ENCODE measurements at places on chromosomes 7 and 10.

DNA sequence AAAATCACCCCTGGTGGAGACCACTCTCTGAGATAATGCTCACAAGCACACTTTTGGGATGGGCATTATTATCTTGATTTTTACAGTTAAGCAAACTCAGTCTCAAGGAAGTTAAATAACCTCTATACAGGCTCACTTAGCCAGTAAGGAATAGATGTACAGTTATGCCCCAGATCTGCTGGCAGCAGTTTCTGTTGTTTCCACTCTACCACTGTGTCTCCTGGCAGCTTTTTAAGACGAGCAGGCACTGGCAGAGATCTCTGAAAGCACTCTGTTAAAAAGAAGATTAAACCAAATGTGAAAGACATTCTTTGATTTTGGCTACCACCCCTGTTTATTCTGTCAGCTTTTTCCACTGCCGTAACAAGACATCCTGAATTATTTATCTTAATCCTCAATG lies 73.2 kb downstream of the SRI start:
- DNase-seq: peak; percentile 11

DNA sequence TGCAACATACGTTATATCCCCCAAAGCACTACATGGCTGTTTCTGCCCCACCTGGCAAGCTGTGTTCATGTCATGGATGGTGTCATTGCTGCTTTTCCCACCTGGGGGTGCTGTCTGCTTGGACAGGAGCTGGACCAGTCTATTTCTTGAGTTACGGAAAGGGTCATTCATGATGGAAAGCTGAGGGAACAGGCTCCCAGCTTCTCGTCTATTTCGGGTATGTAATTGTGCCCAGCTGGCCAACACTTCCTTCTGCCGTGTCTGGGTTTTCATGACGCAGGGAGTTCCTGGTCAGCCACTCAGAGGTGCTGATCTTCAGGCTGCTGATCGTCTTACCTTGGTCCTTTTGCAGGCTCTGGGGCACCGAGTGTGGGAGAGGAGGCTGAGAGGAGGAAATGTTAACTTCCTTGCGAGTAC lies 8.6 kb downstream of the BTBD16 start:
- no peak for DNase-seq

DNA sequence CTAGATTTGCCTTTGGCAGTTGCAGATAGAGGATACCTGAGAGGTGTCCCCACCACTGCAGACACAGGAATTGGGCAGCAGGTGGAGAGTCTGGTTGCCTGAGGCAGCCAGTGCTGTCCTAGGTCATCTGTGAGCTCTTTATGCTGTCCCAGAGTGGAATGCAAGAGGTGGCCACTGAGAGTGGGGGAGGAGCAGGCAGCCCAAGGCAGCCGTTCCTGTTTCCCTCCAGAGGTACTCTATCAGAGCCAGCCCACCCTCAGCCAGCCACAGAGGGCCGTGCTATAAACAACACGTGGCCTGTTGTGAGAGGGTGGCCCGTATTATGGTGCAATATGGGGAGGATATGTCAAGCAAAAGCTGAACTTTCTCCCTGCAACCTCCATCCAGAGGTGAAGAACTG lies 8.5 kb downstream of the LRRC18 start:
- no peak for DNase-seq

DNA sequence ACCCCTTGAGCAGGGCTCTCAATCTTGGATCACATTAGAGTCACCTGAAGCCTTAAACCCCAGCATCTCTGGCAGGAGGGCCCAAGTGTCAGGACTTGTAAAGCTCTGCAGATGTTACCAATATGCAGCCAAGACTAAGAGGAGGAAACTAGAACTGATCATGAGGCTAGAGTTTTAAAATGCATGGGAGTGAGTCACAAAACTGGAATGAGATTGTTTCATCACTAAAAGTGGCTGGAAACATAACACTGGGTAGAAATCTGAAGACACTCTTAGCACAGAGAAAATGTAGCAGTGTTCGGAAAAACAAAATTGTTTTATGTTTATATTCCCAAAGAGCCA lies 63.3 kb upstream of the GHITM start:
- no peak for DNase-seq

DNA sequence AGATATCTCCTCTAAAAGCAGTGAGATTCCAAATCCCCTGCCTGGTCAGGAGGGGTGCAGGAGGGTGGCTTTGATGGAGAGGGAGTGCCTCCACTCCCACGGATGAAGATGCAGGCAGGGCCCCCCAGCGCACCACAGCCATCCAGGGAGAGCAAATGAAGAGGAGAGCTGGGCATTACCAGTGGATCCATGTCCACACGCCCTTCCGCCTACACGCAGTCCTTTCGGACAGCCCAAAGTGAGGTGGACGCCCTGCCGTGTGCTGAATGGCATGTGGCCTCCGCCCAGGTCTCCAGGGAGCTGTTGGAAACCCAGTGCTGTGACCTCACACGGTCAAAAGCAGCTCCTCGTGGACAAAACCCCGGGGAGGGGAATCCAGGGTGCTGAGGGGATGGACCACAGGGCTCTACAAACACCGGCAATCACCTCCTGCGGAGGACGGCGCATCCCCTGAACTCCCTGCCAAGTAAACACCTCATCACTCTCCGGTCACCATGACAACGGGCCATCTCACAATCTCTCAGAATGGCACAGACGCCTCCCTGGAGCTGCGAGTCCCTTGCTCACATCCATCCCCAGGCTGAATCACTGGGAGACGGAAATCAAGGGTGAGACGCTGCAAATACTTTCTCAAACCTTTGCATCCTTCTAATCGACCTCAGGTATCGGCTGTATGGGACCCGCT lies 35.0 kb upstream of the DNAAF5 start:
- no peak for DNase-seq

- DNase-seq: no peak
Observed at GRCh38 chr10:100896876-100897461, 15.8 kb upstream of the SLF2 start.

DNA sequence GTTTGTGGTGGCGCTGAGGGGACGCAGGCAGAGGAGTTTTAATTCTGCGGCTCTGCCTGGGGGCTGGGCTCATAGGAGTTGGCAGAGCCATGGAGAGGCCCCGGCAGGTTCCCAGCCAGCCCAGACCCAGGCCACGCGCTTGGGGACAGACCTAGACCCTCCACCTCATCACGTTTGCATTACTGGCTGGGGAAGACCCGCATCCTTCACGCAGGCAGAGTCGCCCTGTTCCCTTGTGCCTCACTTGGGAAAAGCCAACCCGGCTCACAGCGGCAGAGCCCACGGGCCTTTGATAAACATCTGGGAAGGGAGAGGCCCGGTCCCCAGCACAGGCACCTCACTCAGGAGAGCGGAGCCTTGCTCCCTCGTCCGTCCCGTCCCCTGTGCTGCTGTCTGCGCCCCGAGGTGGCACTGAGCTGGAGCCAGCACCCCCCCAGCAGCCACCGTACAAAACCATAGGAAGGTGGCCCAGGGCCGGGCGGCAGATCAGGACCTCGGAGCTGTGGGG lies 112.8 kb downstream of the CYTH3 start:
- no peak for DNase-seq

- DNase-seq: no peak
Observed at GRCh38 chr10:86048973-86049372, 317.6 kb downstream of the GRID1 start.

DNA sequence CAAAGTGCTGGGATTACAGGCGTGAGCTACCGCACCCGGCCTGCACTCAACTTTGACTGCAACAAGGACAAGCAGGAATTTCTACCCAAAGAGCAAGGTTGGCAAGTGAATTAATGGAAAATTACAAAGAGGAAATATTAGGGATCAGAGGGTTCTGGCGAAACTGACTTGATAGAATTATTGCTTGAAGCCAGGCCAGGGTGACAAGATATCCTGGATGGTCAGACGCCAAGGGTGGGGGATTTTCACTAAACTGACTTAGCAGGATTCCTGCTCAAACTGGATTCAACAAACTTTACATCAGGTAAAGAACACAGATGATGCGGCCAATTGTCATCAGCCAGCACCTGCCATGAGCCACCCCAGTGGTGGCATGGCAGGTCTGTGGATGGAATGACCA lies 603.6 kb upstream of the MGMT start:
- no peak for DNase-seq

DNA sequence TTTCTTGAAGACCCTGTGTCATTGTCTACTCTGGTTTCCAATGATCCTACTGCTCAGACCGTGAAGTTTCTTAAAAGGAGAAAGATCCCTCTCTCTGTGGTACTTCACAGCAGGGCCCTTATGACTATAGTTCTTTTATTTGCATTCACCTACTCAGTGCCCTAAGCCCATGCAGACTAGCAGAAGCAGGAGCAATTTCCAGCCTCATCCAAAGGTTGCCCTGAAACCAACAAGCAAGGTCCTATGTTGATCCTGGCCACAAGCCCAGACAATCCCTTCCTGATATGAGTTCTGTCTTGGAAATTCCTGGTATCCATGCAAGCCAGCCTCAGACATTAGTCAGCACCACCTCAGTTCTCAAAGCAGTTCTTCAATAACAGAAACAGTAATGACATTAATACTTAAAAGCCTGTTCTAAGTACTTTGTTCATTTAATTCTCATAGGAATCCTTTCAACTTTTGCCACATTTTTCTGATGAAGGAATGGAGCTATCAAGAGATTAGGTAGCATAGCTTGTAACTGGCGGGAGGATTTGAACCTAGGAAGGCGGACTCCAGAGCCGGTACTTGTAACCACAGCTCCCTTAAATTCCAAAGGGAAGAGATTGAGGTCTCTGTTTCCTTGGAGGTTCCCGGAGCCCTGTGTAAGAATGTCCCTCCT lies 58.1 kb upstream of the ST8SIA6 start:
- DNase-seq: no peak

DNA sequence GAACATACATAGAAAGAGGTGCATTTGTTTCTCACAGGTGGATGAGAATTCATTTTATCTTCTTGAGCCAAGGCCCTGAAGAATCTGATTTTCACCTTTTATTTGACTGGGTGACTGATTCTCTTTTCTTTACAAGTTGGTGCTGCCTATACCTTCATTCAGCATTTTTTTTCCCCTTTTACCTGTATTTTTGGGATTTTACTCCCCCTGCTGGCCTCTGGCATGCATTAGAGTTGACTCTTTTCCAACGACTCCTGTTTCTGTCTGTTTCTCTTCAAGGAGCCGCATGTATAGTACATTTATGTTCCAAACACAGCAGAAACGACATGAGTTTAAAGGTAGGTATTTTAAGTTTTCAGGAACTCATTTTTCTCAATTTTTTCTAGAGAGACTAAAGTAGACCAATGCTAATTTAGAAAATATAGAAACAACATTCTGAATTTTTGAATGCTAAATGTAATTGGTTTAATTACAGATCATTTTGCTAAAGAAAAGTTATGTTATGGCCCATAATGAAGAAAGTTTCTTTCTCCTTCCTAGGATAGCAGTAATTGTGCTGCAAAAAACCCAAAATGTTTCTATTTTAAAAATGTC lies 149.8 kb upstream of the HDAC9 start:
- DNase-seq: no peak

- no peak for DNase-seq
Observed at GRCh38 chr10:21519941-21520436, 5.5 kb downstream of the SKIDA1 start.

- DNase-seq: peak; percentile 21
Observed at GRCh38 chr7:105581066-105581811, at the start of gene EFCAB10. TSS of gene EFCAB10 (minus strand) at chr7:105581493. CDS start at chr7:105581463, 30 bp downstream.

DNA sequence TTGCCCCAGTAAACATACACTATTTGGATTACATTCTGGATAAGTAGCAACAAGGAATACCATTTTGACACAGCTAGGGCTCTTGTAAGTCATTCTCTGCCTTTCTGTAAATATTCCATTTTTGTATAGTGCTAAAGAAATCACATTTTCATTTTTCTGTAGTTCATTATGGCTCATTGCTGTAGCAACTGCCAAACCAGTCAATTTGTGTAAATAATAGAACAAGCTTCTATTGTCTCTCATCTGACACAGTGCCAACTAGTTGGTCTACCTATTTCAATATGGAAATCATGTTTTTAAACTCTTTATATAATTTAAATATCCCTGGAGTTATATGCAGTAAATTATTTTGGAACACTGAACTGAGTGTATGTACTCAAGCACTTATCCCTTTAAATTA lies 193.7 kb downstream of the RELN start:
- no peak for DNase-seq

GRCh38 chr7:129740574-129741410 lies 129.3 kb downstream of the NRF1 start:
- DNase-seq: no peak

DNA sequence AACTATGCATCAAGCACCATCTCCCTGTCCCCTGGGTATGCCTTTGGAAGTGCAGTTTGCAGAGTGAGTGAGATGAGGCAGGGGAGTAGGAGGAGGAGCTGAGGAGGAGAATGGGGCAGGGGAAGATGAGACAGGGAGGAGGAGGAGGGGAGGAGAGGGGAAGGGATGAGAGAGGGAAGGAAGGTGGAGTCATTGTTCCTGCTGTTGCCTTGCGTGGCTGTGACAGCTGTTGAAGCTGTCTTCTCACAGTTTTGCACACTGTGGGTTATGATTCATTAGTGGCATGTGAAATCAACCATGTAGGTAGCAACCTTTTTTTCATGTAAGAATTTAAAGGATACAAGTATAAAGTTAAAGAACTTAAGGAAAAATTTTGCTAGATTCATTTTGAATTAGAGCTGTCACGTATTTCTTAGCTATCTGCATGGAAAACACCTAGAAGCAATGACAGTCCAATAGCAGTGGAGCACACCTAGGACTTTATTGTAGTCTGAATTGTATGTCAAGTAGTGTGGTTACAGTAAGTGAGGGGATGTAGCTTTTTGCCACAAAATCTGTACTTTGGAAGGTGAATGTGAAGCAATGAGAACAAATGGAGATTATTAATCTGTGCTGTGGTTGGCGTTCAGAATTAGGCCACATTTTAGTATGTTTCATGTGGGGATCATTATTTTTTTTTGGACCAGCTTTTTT lies 21.7 kb downstream of the CCM2 start:
- no peak for DNase-seq

GRCh38 chr10:72846238-72846637 lies 47.3 kb upstream of the OIT3 start:
- peak; percentile 30 for DNase-seq

- no peak for DNase-seq
Observed at GRCh38 chr10:61284222-61284890, 168.8 kb downstream of the TMEM26 start.

- no peak for DNase-seq
Observed at GRCh38 chr10:1360558-1361164, 304.5 kb downstream of the WDR37 start.

DNA sequence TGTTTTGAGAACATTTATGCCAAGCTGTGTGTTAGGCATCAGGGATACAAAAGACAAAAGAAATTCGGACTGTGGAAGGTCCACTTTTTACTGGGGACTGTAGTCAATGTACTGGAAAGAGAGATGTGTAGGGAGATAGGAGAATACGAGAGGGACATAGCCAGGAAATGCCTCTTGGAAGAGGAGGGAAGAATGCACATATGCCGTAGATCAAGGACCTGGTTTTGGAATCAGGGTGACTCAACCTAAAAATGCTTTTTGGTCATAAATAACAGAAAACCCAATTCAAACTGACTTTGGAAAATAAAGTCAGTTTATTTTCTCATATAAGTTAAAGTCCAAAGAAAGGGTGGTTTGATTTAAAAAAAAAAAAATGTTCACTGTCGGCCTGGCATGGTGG lies 140.3 kb upstream of the TCF7L2 start:
- no peak for DNase-seq

DNA sequence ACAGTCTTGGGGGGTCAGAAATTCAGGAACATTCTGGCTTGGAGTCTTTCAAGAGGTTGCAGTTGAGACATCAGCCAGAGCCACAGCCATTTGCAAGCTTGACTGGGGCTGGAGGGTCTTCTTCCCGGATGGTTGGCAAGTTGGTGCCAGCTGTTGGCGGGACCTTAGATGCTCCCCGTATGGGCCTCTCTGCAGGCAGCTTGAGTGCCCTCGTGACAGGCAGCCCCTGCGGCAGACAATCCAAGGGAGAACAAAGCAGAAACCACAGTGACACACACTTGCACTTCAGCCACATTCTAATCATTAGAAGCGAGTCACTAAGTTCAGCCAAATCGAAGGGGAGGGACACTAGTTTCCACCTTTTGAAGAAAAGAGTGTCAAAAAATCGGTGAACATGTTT lies 59.4 kb upstream of the MXI1 start:
- no peak for DNase-seq

Data from caudate nucleus (tissue), 63 donors.